ENCODE measurements at places on chromosomes 16 and 17. TPM values are rescaled to one million over a fixed set of nuclear protein-coding genes. Genes with fewer than 3 reads are reported as not detected.

Gene ZNF629
- 14.3 TPM for total RNA-seq

- DNase-seq, result no peak
Observed at GRCh38 chr16:8137606-8138005, 452.7 kb downstream of the TMEM114 start.

Gene IRF8
- total RNA-seq, result not detected

- no peak for DNase-seq
Observed at GRCh38 chr16:61834082-61834481, 202.2 kb downstream of the CDH8 start.

- no peak for DNase-seq
Observed at GRCh38 chr16:57613514-57613913, 14.9 kb upstream of the ADGRG1 start.

GRCh38 chr17:34424814-34425491 lies 61.9 kb upstream of the CCL1 start:
- DNase-seq, result no peak

GRCh38 chr16:24696699-24697098 lies 32.8 kb upstream of the TNRC6A start:
- DNase-seq, result no peak

DNA sequence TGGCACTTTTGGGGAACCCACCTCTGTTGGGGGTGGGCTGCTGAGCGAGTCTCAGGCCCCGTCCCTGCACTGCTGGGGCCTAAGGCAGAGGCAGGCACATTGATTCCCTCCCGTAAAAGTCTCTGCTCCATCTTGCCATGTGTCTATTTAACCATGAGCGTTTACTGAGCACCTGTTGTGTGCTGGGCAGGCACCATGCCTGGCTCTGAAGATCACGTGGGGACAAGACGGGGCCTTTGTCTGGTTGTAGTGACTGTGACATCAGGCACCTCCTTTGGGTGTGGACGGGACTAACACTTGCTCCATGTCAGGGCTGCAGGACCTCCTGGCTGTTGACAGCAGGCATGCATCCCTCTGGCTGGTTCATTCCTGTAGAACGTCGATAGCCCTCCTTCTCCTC lies 204.7 kb upstream of the CIBAR2 start:
- no peak for DNase-seq

DNA sequence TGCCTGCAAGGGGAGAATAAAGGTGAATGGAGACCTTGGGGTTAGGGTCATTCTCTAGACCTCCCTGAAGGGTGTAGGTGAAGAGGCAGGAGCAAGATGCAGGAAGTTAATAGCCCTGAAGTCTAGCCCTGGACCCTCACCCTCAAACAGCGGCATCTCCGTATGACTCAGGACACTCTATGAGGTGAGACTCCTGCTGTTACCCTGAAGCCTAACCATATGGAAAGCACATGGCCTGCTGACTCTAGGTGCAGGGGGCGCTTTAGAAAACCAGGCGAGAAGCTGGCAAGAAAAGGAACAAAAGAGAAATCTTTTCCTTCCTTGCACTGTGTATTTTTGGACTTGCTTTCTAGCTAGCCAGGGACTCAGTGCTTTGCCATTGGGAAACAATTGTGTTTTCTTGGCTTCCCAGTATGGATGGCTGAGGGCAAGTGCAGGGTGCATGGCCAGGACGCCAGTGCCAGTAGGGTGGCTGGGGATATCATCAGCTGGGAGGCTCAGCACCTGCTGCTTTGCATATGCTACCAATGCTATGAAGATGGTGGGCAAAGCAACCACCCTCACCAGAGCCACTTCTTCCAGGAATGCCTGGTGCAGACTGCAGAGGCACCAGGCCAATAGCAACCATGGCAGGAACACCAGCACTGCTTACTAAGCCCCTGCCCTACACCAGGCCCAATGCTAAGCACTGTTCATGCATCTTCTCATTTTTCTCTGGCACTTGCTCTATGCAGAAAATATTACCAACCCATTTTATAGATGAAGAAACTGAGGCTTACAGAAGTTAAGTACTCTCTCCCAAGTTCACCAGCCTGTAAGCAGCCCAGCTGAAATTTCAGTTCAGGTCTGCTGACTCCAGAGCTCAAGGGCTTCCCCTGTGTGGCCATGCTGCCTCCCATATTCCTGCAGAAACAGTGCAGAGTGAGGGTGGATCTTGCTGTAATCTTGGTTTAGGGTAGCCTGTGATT lies 425.1 kb downstream of the SLC39A11 start:
- DNase-seq, result no peak

Data from HepG2 (cell line).